Fibroblast of gingiva (primary cell): ENCODE measurements at places on chromosomes 1 and 21.

- DNase-seq, result peak; percentile 94
These were observed 1.2 kb downstream of the PIGP start for GRCh38 chr21:37071561-37072273.

GRCh38 chr21:44434568-44434925 lies 20.8 kb upstream of the LRRC3 start:
- DNase-seq, result no peak

GRCh38 chr1:39270368-39270767 lies 65.9 kb downstream of the MACF1 start:
- no peak for DNase-seq

- no peak for DNase-seq
These were observed 48.9 kb downstream of the RHOU start for GRCh38 chr1:228784181-228784580.

GRCh38 chr1:2635361-2636010 lies 2.7 kb upstream of the MMEL1 start:
- no peak for DNase-seq

DNA sequence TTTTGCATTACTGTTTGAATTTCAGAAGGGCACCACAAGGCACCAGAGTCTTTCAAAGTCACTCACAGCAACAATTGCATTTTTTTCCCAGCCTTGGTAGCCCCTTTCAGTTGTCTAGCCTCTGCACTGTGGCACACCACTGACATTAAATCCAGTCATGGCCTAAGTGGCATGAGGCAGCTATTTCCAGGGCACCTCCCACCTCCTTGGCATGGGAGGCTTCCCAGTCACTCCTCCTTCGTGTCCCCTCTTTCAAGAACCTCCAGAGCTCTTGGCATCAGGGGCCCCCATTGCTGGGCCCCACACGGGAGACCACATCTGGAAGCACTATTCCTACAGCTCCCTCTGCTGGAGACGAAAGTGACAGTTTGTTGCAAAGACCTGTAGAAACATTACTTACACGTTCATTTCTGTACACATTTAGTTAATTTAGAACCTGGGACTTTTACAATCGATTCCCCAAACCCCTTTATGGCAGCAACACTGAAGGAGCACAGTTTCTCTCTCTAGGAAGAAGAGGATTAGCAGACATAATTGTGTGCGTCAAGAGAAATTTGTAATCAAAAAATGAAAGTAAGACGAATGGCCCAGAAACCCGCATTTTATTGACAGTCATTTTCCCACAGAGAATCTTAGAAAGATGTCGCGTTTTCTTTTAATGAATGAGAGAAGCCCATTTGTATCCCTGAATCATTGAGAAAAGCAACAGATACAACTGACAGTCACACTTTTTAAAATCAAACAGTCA lies 5.7 kb upstream of the CHD5 start:
- DNase-seq, result no peak

- DNase-seq, result no peak
These were observed 127.6 kb downstream of the MRPS6 start for GRCh38 chr21:34201001-34201400.

DNA sequence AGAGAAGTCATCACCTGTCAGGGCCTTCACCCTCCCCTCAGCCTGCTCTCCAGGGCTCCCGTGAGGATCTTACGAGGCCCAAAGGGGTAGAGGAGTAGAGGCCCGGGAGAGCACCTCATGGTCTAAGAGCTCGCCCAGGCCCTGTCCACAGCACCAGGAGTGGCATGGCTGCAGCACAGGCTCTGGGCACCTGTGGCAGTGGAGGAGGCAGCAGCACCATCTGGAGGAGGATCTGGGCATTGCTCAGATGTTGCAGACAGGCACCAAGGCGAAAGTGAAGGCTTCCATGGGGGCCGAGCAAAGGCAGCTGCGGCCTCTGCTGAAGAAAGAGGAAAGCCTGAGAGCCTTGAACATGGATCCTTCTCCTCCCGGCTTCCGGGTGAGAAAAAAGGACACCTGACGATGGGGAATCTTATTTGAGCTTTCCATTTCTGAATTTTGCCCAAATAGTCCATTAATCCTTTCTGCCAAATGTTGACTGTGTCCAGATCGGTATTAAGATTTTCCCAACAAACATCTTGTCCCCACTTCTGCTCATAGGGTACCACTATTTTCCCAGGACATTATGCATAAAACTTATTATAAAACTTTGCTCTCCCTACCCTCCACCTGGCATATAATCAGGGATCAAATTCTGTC lies 604.7 kb downstream of the PTPRC start:
- DNase-seq, result no peak

- no peak for DNase-seq
These were observed 56.1 kb upstream of the DMRTB1 start for GRCh38 chr1:53402891-53403655.

GRCh38 chr1:147558045-147558444 lies 16.7 kb downstream of the BCL9 start:
- DNase-seq, result no peak

DNA sequence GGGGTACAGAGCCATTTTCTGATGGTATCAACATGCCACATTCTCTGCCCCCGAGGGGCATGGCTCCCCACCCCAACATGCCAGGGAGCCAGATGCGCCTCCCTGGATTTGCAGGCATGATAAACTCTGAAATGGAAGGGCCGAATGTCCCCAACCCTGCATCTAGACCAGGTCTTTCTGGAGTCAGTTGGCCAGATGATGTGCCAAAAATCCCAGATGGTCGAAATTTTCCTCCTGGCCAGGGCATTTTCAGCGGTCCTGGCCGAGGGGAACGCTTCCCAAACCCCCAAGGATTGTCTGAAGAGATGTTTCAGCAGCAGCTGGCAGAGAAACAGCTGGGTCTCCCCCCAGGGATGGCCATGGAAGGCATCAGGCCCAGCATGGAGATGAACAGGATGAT lies 50.6 kb downstream of the ACP6 start:
- no peak for DNase-seq

- no peak for DNase-seq
These were observed 16.0 kb downstream of the NPHP4 start for GRCh38 chr1:5976231-5976630.

- no peak for DNase-seq
These were observed 3.0 kb downstream of the FBLIM1 start for GRCh38 chr1:15761366-15762128.
